ENCODE measurements at places on chromosomes 1 and 21.

GRCh38 chr1:172882791-172883386 lies 167.9 kb downstream of the TNFSF18 start:
- DNase-seq: no peak

DNA sequence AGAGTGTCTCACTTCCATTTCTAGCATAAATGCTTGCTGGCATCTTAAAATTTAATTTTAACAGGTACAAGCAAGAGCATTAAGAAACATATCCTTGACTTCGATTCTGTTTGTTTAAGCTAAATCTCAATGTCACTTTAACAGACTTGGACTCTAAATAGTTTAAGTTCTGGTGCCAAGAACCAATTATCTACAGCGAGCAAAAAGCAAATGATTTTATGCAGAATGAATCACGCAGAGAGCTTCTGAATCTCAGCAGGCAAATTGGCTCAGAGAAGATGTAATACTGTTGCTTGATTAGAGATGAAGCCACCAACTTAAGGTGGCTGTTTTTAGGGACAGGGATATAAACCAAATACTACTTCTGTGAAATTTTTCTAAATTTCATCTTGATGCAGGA lies 117.0 kb upstream of the PLD5 start:
- DNase-seq: no peak

DNA sequence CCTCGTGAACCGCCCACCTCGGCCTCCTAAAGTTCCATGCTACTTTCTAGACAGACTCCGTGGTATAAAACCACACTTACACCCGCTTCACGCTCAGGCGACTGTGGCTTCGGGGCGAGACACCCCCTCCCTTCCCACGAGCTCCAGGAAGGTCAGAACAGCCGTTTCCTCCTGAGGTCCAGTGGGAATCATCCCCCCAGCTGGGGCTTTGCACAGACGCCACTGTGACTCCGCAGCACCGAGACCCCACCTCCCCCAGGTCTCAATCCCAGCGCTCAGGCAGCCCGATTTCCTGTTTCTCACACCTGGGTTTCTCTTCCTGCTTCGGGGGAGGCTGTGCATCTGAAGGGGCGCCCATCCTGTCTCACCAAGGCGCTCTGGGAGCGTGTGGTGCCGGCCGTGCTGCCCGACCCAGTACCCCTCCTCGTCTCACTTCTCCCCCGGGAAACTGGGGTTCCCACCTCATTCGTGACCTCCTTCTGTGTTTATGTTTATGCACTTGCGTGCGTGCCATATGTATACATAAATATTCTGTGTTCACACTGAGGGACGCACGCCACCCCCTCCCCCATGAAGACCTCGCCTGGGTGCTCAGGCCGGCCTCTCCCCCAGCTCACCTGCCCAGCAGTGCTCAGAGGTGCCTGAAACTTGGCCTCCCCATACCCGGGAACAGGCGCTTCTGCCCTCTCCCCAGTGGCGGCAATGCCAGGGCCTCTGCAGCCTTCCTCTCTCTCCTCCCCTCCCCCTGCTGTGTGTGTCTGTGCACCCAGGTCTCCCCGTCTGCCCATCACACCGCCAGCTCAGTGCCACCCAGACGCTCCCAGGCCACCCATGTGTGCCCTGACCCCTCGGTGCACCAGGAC lies 14.6 kb downstream of the SLC35E2B start:
- no peak for DNase-seq

DNA sequence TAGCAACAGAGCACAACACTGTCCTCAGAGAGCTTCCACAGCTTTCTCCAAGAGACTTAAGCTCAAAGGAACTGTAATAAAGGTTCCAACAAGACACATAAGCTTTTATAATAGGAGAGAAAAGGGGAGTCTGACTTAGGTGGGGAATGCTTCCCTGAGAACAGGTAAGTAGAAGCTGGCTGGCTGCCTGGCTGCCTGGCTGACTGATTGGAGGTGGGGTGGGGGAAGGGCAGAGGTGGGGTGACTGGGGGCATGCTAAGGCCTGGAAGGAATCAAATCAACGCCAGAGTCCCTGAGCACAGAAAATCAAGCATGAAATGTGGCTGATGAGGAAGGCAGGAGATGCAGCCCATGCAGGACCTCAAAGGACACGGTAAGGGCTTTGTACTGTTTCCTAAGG lies 45.8 kb downstream of the DMAP1 start:
- DNase-seq: no peak

DNA sequence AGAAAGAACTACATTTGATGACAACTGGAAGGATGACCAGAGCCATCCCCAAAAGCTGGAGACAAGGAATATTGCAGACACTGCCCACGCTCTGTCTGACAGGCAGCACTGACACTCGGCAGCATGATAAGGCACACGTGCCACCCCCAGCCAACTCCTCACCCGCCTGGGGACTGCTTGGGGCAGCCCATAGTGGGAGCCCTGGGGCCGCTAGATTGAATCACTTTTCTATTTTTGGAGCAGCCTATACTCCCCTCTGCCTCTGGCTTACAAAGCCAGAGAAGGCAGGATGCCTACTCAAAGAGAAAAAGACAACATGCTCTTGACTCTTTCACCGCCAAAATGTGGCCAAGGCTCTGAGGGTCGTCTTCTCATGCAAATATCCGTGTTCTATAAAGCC lies 1.3 kb downstream of the SMG5 start:
- DNase-seq: peak; percentile 71

GRCh38 chr1:230976360-230976759 lies 2.3 kb downstream of the TTC13 start:
- DNase-seq: no peak

DNA sequence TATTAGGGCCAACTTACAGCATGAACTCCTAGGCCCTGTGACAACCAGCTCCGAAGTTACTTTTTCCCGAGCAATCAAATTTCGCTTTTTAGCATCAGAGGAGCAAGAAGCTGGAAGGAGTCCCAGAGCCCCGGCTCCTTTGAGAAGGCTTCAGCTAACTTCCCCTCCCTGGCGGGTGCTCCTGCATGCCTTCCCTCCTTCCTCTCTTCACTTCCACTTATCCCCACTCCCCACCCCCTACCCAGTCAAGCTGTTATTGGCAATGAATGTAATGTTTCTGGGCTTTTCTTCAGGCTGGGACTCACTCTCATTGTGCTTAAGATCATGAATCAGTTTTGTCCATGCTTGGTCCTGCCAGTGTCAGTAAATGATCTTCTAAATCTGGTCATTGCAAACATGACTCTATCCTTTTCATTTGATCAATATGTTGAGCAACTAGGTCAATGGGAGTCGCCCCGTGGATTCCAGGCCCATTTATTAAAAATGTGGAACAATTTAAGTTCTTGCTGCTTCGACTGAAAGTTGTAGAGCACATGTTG lies 94.5 kb upstream of the TSPAN2 start:
- no peak for DNase-seq
